ENCODE measurements at places on chromosomes 1 and 21. TPM values are rescaled to one million over a fixed set of nuclear protein-coding genes. Genes with fewer than 3 reads are reported as not detected.

DNA sequence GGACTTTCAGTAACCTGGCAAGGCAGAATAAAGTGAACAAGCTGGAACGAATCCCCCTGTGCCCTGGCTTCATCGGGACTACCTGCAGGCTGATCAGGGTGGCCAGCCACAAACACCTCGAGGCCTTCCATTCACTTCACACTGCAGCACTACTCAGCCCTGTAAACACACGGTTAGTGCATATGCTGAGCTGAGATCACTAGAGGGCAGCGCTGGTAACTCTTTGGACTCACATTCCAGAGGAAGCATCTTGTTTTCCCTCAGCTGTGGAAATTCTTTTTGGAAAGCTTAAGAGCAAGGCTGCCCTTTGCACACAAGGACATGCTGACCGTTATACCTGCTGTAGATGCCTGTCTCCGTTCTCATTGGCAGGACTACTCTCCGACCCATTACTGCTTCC, 32.1 kb downstream of the PCSK9 start:
- DNase-seq = peak; percentile 68

GRCh38 chr1:223403184-223403815, 10.1 kb downstream of the CCDC185 start:
- no peak for DNase-seq

DNA sequence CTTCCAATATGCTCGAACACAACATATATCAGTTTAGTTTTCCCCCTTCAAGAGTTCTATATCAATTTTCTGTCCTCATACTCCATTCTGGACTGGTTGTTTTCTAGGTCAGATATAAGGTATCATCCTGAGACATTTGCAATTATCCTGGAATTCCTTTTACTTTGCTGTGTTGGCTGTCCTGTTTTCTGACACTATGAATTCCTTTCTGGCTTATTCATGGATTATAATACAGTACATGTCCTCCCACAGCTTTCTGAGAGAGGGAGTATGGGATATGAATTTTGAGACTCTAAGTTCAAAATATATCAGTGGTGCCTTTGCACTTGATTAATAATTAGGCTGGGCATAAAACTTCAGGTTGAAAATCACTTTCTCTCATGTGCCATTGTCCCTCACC, 11.9 kb downstream of the PHTF1 start:
- DNase-seq = no peak

DNA sequence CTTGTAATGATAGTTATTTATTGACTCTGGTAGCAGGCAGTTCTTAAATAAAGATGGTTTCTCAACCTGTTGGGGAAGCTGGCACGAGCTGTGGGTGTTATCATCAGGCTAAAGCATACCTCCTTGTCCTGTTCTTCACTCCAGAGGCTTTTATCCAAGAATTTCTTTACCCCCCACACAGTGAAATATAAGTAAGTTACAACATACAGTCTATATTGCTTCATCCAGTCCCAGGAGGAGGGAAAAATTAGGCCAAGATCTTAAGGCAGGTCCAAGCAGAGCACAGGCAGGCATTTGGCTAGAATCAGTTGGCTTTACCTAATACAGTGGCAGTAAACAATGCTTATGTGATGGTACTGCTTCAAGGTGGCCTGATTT, 6.3 kb downstream of the TMEM81 start:
- DNase-seq = no peak

- peak; percentile 53 for DNase-seq
Observed at GRCh38 chr1:178172939-178173338, 79.0 kb downstream of the RASAL2 start.

- DNase-seq = no peak
Observed at GRCh38 chr1:119416006-119416640, 1.2 kb downstream of the HSD3B2 start.

DNA sequence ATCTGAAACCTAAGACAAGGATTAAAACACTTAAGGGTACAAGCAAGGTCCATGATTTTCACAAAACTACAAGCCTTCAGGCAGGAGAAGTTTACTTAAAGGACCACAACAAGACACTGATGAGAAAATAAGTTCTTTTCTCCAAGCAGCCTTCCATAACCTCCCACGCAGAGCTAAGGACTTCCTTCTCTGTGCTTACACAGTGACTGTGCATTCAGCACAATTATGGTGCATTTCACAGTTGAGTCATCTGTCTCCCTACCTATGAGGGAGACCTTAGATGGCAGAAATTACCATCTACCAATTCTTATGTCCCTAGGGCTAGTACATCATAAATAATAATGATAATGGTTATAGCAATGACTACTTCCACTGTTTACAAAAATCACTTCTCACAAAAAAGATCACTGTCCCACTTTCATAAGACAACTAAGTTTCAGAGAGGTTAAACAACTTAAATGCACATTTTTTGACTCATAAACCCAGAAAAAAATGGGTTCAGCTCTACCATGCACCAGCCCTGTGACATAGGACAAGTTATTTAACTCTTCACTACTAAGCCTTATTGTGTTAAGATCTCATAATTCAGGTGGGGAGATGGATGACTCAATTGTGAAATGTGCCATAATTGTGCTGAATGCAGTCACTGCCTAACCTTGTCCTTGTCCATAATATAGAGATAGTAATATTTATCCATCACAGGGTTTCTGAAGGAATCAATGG, 45.3 kb downstream of the TARBP1 start:
- DNase-seq = peak; percentile 64

- DNase-seq = no peak
Observed at GRCh38 chr1:118589238-118589846, 398.8 kb downstream of the TBX15 start.

DNA sequence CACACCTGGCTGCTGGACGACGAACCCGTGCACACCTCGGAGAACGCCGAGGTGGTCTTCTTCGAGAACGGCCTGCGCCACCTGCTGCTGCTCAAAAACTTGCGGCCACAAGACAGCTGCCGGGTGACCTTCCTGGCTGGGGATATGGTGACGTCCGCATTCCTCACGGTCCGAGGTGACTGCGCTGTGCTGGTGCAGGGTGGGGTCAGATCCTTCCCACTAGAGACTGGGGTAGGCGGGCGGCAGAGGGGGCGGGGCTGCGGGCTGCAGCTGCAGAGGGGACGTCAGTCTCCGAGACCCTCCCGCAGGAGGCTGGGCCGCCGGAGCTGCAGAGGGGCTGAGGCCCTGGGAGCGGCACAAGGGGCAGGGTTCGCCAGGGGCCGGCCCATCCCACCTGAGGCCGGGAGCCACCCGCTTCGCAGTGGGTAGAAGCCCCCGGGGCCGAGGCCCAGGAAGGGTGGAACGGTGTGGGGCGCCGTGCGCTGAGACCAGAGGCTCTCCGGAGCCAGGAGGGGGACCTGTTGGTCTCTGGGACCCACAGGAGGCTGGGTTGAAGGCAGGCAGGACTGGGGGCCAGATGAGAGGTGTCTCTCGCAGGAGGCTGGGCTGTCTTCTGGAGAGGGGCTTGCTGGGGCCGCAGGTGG, 90.6 kb downstream of the TRIM11 start:
- DNase-seq = no peak

DNA sequence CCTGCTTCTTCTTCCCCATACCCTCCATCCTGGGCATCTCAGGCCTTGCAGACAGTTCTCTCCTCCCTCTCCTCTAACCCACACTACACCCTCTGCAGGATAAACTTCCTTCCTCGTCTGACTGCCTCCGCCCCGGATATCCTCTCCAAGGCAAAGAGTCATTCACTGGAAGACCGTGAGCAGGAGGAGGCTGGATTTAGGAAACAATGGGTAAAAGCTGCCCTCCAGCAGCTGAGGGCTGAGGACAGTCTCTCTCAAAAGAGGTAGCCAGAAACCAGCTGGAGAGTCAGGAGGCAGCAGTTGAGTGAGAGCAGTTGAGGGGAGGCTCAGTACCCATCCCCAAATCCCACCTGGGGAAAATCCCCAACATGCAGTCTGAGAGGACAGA, 1.4 kb downstream of the CSRP1 start:
- no peak for DNase-seq

- DNase-seq = no peak
Observed at GRCh38 chr21:43933199-43933598, 68.2 kb downstream of the AGPAT3 start.

- peak; percentile 81 for DNase-seq
Observed at GRCh38 chr1:218588540-218589172, 243.5 kb downstream of the TGFB2 start.

DNA sequence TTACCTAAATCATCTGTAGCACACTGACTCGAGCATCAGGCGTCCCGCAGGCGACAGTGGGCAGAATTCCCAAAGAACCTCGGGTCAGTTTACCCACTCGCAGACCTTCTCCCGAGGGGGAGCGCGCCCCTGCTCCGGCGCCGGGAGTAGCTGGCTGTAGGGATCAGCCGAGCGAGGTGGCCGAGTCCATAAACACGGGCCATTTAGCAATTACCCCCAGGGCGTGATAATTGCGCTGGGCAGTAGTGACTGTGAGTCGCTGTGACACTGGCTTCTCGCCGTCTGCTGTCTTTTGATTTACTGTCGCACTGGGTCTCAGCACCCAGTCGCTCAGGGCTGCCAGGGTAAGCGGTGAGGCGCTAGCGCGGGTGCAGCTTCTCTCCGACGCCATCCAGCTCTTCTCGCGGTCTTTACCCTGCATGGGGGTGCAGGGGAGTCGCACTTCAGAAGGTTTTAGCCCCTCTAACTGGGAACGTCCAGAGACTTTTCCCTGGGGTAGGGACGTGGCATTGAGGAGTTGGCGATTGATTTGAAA, 16.2 kb downstream of the HLX start:
- DNase-seq = no peak

GRCh38 chr1:192846950-192847349, 38.1 kb downstream of the RGS2 start:
- no peak for DNase-seq

DNA sequence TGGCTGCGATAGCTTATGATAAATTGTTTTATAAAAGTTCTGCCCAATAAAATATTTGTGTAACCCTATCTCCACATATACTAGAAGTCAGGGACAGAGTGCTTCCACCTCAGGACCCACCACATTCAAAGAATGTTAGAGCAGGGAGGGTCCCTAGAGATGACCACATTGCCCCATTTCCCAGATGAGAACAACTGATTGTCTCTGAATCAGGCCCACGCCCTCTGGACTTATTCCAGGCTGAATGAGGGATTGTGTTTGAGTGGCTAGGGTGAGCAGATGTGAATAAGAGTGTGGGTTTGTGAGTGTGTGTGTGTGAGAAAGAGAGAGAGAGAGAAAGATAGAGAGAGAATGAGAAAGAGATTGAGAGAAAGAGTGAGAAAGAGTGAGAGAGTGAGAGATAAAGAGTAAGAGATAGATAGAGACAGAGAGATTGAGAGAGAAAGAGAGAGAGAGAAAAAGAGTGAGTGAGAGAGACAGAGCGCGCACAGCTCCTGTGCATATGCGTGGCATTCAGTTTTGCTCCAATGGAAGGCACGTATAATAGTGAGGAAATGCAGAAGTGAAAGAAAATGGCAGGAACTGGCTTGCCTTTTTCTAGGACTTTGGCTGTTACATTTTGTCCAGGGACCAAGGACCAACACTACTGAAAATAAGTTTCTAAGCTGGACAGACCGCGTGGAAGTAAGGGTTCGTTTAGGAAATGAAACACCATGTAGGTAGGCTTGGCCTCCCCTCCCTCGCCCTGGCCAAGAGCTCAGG, 94.1 kb downstream of the ABCA4 start:
- DNase-seq = no peak

RSBN1 gene
- total RNA-seq = 5.7 TPM

KCNA2 gene
- not detected for total RNA-seq

FMO4 gene
- 0.79 TPM for total RNA-seq

PLA2G4A gene
- total RNA-seq = 15.1 TPM

DNA sequence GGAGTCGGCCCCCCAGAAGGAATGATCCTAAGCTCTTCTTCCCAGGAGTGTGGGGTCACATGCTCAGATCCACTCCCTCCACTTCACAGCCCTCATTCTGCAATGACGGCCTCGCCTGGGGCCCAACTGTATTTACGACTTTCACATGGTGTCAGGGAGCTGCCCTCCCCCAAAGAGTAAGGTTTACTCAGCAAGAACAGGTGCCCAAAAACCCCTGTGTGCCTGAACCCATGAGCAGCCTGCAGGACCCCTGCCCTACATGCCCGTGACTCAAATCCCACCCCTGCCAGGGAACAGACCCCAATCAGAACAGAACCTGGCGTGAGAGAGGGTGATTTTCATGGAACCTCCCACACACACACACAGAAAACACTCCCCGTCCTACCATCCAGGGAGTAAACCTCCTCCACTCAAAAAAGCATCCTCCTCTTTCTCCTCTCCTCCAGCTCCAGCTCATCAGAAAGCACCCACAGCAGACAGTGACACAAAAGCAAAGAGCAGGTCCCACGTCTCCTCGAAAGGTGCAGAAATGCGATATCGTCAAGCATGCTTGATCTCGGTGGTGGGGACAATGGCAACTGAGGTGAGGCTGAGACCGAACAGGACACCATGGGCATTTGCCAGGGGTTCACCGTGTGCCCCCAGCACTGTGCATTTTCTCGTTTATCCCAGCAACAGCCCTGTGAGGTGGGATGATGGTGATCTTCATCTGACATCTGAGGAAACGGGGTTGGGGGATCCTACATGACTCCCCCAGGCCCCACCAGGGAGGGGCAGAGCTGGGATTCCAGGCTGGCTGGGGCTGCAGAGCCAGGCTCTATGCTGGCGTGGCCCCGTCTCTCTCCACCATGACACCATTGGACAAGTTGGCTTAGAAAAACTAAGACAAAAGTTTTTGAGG, 397.9 kb downstream of the NPHP4 start:
- DNase-seq = no peak
